Fibroblast of skin of scalp (primary cell): ENCODE measurements at places on chromosomes 12 and 14.

DNA sequence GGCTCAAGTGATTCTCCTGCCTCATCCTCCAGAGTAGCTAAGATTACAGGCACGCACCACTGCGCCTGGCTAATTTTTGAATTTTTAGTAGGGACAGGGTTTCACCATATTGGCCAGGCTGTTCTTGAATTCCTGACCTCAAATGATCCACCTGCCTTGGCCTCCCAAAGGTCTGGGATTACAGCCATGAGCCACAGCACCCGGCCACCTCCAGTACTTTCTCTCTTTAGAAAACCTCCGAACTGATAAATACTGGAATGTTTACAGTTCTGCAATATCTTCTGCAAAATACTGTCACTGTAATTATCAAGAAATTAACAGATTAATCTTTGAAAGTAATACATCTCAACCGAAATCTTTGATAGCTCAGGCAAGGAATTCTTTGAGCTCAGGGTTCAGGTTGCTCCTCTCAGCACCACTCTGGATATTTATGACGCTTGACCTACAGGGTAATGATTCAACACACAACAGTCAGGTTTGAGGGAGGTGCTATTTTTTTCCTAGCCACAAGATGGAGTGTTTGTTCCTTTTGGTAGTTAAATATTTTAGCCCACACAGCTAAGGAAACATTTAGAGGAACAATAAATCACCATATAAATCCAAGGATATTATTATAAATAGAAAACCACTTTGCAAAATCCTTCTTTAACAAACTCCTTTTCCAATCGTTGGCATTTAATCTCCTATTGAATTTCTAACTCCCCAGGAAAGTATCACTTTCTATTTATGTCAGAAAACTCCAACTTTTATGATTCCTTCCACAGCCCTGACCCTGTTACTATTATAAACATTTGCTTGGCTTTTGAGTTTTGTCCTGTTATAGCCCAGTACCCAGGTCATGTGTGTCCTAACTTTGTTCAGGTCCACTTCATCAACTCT, 48.6 kb upstream of the GTF2A1 start:
- DNase-seq, result peak; percentile 70

DNA sequence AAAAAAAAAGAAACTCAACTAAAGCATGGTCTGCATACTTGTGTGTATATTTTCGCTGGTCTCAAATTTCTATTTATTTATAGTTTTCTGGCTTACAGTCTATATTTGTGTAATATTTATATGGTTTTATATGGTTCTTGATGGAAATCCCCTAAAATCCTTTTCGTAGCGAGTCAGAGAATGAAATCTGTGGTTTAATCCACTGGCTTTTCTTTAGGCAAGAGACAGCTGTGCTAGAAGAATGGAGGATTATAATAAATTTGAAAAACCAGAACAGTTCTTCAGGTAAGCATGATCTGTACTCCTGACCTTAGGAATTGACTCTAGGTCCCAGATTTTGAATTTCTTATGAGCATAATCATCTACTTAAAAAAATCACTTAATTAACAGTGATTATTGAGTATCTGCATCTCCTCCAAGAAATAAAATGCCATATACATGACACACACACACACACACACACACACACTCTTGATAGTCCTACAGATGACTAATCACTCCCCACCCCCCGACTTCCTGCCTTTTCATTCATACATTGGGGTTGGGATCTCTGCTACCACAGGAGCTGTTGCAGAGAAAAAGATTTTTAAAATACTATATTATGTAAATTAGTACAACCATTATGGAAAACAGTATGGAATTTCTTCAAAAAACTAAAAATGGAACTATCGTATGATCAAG, 113.4 kb downstream of the CRADD start:
- DNase-seq, result peak; percentile 90

DNA sequence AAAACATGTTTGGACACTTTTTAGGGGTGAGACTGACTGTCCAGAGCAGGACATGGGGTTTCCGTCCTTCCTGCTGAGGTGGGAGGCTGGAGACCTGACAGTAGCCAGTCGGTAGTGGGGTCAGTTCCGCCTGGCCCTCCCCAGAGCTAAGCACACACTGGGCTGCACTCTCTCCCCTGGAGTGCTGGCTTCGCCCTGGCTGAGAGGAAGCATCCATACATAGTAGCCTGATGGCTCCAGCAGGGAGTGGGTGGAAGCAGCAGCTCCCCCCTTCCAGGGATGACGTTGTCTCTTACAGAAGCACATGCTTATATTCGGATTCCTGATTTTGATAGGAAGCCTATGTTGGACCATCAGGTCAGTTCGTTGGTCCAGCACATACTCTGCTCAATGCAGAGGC, 40.4 kb downstream of the SFSWAP start:
- no peak for DNase-seq

DNA sequence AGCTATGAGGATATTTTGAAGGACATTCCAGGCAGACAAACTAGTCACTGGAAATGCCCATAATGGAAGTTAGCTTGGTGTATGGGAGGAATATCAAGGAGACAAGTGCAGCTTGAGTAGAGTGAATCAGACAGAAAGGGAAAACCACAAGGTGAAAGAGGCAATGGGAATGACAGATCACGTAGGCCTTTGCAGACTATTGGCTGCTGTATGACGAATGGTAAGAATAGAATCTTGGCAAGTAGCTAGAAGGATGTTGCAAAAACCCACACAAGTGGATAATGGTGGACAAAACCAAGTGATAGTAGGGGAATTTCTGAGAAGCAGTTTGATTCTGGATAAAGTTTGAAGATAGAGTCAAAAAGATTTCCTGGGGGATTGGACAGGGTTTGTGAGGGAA, 196.9 kb upstream of the NOVA1 start:
- no peak for DNase-seq

GRCh38 chr12:108629824-108630476, 3.7 kb downstream of the SELPLG start:
- peak; percentile 85 for DNase-seq

- no peak for DNase-seq
These were observed 735 bp upstream of the VASH1 start for GRCh38 chr14:76760331-76761135.

- no peak for DNase-seq
These were observed 1.7 kb upstream of the TMPO start for GRCh38 chr12:98513379-98514322.

GRCh38 chr14:103695296-103696069, 19.8 kb downstream of the XRCC3 start:
- no peak for DNase-seq

- DNase-seq, result no peak
These were observed 232.4 kb upstream of the SFSWAP start for GRCh38 chr12:131478468-131478867.

GRCh38 chr12:45781080-45781479, 51.6 kb downstream of the ARID2 start:
- DNase-seq, result no peak

DNA sequence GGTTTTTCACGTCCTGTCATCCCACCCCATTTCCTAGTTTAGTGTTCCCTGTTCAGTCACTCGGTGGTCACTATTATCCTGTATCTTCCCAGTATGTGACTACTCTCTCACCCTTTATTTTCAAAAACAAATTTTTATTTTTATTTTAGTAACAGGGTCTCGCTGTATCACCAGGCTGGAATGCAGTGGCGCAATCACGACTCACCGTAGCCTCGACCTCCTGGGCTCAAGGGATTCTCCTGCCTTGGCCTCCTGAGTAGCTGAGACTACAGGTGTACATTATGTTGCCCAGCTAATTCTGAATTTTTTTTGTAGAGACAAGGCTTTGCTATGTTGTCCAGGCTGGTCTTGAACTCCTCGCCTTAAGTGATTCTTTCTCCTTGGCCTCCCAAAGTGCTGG, 20.1 kb upstream of the PRICKLE1 start:
- peak; percentile 43 for DNase-seq

DNA sequence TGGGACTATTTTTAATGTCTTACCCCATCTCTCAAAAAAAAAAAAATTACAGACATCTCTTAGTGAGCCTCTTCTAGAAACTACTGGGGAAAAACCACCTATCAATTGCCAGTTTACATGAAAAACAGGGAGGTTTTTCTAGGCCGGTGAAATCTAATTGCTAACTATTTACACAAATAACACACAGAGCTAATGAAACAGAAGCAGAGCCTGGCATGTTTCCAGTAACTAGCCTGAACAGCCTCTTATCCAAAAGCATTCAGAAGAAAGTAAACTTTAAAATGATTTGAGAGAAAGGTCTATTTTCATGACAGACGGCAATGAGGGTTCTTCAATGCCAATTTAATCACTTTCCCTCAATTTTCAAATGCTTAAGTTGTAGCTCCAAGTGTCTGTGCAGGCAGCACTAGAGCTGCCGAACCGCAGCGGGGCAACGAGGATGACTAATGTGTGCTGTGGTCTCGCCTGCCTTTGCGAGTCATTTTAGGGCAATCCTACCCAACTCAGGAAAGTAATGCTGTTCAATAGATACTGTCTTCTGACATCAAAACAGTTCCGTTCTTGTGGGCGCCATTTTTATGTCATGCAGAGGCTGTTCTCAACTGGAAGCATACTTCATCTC, 84.6 kb downstream of the SETD3 start:
- DNase-seq, result peak; percentile 53

GRCh38 chr14:31556191-31556590, 5.0 kb upstream of the NUBPL start:
- no peak for DNase-seq

- DNase-seq, result no peak
These were observed 440.0 kb downstream of the DAD1 start for GRCh38 chr14:22149058-22149457.

DNA sequence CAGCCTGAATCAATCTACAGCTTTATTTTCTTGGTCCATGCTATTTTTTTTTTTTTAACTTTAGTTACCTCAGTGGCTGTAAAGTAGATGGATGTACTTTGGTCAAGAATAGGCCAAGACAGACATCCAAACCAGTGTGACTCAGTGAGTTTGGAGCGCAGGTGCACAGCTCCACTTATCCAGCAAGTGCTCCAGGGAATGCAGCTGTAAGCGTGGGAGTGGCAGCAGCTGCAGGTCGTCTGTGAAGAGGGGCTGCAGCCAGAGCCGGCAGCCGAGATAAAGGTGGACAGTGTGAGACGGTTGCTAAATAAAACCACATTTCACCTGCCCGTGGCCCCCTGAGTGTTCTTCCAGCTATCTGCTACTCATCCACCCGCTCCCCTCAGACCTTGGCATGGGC, 1018.7 kb downstream of the AACS start:
- no peak for DNase-seq

- DNase-seq, result peak; percentile 2
These were observed 422.3 kb downstream of the VRK1 start for GRCh38 chr14:97219431-97220017.

DNA sequence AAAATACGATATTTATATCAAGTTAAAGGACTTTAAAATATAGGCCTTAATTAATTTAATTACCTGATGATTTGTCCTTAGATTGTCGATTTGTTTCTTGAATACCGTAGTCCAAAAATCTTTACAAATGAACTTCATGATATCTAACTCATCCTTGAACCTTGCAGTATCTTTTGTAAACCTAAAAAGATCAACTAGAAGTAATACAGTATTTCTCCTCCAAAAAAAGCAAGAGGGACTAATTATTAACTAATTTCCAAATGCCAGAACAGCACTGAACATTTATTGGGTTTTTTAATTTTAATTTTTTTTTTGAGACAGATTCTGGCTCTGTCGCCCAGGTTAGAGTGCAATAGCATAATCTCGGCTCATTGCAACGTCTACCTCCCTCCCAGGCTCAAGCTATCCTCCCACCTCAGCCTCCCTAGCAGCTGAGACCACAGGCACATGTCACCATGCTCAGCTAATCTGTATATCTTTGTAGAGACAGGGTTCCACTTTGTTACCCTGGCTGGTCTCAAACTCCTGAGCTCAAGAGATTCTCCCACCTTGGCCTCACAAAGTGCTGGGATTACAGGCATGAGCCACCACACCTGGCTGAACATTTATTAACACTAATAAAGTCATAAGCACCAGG, 11.8 kb downstream of the TRAPPC6B start:
- DNase-seq, result no peak
